ENCODE measurements at places on chromosomes 7 and 10. TPM values are rescaled to one million over a fixed set of nuclear protein-coding genes. Genes with fewer than 3 reads are reported as not detected.

DNA sequence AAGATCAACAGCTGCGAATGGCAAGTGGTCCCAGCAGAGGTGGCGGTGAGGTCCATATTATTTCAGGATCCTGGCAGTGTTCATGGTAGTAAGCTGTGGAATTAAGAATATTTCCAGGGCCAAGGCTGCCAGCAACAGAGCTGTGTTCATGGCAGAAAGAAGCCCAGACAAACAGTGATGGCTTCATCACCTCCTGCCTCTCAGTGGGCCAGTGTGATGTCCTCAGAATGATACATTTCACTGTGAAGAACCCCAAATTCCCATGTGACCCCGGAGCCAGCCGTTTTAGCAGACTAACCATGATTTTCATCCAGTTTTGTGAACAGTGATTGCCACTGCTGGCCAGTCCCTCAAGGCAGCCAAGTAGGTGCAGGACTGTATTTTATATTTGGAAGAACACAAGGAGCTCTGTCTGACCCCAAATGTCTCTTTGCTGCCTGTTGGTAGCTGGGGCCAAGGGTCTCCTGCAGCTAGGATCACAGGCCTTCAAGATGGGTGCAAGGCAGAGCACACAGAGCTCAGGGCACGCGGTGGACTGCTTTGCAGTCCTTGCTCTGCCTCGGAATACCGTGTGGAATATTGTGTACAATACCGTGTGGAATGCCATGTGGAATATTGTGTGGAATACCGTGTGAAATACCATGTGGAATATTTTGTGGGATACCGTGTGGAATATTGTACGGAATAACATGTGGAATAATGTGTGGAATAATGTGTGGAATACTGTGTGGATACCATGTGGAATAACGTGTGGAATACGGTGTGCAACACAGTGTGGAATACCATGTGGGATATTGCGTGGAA lies 132.3 kb upstream of the CHST15 start:
- DNase-seq, result no peak

DNA sequence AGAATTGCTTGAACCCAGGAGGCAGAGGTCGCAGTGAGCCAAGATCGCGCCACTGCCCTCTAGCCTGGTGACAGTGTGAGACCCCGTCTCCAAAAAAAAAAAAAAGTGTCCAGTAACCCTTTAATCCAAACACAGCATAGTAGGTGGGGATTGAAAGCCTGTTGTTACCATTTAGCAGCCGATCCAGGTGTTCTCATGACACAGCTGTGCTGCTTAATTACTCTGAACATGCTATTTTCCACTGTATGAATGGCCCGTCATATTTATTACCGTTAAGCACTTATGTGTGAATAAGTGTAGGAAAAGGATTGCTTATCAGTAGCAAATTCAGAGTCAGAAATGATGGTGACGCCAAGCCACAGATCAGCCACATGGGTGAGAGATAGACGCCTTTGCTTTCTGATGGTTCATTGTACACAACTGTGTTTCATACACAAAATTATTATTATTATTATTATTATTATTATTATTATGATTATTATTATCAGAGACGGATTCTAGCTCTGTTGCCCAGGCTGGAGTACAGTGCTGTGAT lies 11.6 kb upstream of the ORAI2 start:
- DNase-seq, result no peak

DNA sequence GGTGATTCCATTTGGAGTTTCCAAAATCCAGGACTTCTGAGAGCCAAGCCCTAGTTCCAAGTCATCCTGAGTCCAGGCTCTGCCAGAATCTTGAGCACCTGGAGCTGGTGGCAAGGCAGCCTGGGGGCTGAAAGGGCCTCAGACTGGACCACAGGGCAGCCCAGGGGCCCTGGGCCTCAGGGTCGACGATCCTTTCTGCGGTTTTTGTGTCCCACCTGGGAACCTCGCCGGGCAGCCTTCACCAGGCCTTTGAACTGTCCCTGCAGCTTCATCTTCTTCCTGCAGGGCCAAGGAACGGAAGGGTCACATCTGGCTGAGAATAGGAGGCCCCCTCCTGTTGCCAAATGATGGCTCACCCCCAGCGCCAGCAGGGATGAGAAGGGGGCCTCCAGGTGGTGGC lies 22.4 kb upstream of the FRAT2 start:
- DNase-seq, result no peak

DNA sequence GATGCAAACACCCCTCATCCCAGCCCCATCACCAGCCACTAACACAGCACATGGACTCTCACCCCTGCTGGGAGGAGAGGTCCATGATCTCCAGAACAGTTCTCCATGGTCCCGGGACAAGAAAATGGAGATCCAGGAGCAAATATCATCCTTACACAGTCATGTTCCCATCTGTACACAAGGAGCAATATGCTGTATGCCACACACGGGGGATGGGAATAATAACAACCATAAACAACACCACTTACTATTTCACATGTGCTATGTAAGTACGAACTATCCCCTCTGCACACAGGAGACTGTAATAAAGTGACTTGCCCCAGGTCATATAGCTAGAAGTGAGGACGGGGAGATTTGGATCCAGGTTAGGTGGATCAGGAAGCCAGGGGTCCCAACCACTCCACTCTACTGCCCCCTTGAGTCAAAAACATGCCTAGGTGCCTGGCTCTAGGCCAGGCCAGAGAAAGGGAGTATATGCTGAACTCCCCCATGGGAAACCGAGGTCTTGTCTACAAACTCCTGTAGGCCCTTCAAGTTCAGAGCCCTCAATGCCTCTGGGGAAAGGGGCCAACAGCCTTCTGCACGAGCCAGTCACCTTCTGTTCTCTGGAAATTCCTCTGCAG lies 34.1 kb downstream of the LRRC20 start:
- no peak for DNase-seq

The CYP2C18 gene
- total RNA-seq, result not detected

- no peak for DNase-seq
Observed at GRCh38 chr10:58741673-58742072, 229.0 kb downstream of the BICC1 start.

GRCh38 chr10:106216085-106216484 lies 948.4 kb downstream of the SORCS1 start:
- DNase-seq, result no peak

DNA sequence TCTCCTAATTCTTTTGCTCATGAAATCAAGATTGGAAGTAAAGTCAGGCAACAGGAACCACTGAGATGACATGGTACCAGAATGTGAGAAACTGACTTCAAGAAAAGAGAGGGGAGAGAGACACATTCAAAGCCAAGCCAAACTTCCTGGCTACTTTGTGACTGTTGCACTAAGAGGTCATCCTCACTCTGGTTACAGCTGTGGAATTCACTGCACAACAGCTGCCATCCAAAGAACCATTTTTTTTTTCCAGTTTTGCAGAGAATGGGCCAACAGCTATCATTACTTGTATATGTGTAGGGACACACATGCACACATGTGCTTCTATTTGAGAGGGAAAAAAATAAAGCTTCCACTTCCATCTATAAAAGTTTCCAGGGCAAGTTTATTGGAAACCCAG lies 203.5 kb downstream of the GLI3 start:
- no peak for DNase-seq

The GIMAP7 gene
- not detected for total RNA-seq

The MMRN2 gene
- total RNA-seq, result 1.6 TPM
